Foreskin keratinocyte (primary cell): ENCODE measurements at places on chromosomes 13 and 19. TPM values are rescaled to one million over a fixed set of nuclear protein-coding genes. Genes with fewer than 3 reads are reported as not detected.

DNA sequence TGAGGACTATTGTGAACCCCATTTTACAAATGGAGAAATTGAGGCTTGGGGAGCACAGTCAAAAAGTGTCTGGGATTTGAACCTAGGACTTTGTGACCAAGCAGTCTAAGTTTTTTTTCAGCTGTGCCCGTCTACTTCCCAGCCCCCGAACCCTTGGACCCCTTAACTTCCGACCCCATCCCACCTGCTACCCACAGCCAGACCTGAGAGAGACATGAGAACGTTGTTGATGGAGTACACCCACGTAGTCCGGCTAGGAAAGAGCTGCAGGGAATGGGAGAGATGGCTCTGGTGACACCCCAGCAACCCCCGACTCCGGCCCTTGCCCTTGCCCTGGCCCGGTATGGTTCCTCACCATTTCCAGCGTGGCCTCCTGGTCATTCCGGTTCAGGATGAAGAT, 18.0 kb downstream of the MAP4K1 start:
- DNase-seq, result no peak

GRCh38 chr13:39016087-39016486, 21.8 kb downstream of the PROSER1 start:
- DNase-seq, result no peak

DNA sequence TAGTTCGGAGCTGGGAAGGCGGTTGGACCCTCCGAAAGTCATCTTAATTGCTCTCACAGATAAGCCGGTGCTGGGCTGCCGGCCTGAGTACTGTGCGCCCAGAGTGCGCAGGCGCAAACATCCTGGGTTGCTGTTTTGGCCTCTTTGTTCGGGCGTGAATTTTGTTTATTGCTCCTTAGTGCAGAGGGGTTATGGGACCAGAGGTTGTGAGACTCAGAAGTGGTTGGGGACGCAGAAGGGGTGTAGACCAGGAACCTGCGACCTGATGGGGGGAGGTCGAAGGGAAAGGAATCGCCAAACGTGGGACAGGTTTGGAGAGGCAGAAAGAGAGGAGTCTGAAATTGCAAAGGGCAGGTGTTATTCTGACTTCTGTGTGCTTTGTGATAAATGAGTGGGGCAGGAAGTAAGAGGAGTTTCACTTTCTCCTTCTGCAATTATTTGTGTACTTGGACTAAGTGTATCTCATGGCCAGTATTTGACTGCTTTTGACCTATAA, 607 bp upstream of the ZNF566 start:
- DNase-seq, result no peak

GRCh38 chr19:51006406-51006805, 5.0 kb upstream of the KLK8 start:
- DNase-seq, result no peak

GRCh38 chr19:56806639-56807038, 33.9 kb downstream of the PEG3 start:
- no peak for DNase-seq

- no peak for DNase-seq
Observed at GRCh38 chr19:41936416-41936850, 8.2 kb upstream of the ERFL start.

DNA sequence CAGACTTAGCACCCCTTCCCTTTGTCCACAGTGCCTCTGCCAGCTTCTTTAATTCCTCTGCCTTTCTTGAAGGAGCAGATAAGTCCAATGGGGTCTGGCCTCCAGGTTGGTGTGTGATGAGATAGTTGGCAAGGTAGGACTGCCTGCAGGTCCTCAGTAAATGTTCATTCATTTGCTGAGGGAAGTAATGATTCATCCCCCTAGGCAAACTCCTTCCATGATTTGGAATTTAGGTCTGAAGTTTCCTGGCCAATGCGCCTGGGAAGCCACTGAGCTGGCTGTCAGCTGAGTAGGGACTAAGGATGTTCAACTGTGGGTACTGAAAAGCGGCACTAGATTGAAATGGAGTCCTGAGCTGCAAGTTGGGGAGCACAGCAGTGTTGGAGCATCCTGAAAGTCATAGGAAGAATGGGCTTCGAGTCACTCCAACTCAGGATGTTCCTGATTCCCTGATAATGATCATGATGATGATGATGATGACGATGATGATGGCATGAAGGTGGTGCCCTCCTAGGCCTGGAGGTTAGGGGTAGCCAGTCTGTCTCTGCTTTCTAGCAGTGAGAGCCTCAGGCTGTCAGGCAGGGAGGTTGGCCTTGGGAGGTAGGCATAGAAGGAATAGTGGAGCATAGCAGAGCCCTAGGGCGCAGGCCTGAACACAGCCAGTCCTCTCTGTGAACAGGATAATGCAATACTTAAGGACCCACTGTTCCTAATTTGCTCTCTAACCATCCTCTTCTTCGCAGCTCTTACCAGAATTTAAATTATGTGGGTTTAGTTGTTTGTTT, 44.7 kb downstream of the COL4A2 start:
- no peak for DNase-seq

GRCh38 chr13:40190641-40191100, 475.8 kb downstream of the FOXO1 start:
- DNase-seq, result peak; percentile 94

DNA sequence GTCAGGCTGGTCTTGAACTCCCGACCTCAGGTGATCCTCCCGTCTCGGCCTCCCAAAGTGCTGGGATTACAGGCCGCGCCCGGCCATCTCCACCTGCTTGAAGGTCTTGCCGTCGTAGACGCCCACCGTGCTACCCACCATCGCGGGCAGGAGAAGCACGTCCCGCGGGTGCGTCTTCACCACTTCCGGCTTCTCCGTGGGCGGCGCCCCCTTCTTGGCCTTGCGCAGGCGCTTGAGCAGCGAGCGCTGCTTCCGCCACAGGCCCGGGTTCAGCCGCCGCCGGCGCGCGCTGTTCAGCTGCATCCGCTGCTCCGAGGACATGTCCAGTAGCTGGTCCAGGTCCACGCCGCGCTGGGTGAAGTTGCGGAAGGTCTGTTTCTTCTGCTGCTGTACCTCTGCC, 21.6 kb downstream of the EFNA2 start:
- DNase-seq, result no peak

DNA sequence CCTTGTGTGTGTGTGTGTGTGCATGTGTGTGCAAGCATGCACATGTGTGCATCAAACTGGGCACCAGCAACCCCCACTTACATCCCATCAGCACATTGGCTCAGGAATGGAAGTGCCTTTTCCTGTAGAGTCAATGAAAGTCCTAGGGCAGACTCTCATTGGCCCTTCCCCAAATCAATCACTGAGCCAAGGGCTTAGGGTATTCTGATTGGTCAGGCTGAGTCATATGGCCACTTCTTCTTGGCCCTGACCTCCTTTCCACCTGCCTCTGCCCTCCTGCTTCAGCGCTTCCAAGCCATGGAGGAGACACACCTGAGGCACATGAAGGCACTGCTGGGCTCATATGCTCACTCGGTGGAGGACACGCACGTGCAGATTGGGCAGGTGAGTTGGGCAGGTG, 20.9 kb downstream of the FCHO1 start:
- no peak for DNase-seq

GRCh38 chr13:113860051-113860664, 3.7 kb downstream of the GAS6 start:
- peak; percentile 9 for DNase-seq

DNA sequence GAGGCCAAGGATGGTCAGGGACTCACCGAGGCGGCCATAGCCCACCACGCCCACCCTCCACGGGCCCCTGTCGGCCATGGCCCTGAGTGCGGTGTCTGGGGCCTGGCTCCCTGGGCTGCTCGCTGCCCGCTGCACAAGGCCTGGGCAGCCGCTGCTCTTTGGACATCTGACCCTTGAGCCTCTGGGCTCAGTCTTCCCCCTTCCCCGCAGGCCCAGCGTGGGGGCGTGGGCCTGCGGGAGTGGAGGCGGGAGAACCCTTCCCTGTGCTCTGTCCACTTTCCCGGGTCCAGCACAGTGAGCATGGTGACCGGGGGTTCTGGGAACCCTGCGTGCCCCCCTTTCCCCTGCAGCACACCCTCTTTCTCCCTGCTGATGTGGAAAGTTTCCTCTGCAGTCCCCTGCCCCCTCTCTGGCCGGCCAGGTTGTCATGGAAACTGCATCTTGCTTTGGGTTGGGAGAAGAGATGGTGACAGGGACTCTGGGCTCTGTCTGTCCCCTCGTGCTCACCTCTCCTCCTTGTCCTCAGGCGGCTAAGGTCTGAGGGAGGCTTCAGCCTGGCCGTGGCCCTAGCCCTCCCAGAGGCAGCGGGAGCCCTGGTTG, at the start of gene ASPDH:
ASPDH (minus strand) TSS at position 168 of the 600 bp plus-strand sequence; CDS start at position 78, 90 bp downstream.
- no peak for DNase-seq

DNA sequence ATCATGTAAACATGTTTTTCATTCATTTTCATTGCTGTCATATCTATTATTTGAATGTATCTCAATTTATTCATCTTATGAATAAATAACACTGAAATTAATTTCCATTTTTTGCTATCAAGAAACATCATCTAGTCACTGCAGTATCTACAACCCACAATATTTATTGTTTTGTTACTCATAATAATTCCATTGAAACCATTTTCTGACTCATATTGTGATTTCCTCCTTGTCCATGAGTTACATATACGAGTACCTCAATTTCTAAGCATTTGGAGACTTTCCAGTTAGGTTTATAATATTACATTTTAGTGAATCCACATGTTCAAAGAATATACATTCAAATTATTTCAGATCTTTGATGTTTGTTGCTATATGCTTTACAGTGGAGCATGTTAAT, 1524.0 kb downstream of the SLITRK1 start:
- DNase-seq, result no peak

DNA sequence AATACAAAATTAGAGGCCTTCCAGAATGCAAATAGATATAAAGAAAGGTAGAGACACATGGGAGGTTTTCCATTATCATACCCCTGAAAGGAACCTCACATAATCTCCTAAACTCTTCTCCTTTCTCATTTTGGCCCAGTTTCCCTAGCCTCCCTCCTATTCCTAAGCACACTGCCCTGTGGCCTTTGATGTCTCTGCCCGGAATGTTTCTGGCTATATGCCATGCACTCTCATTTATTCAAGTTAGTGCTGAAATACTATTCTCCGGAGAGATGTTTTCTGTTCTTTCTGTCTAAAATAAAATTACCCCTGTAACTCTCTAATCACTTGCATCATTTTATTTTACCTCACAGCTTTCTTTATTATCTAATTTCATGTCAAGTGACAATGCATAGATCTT, 1287.7 kb downstream of the SLITRK5 start:
- no peak for DNase-seq

DNA sequence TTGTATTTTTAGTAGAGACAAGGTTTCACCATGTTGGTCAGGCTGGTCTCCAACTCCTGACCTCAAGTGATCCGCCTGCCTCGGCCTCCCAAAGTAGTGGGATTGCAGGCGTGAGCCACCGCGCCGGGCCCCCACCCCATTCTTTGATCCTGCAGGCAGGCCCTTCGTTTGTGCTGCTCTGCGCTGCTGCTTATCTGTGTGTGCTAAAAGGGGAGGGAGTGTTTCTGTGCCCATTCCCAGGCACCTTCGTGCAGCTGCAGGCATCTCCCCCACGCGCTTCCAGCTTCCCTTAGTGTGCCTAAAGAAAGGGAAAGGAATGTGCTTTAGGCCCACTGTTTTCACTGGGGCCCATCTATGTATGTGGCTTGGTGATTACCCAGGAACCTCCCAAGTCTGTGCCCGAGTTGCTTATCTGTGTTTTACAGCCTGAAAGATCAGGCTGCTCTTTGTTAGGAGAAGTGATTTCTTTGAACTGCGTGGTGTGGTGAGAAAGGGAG, 27.2 kb downstream of the EPN1 start:
- no peak for DNase-seq

DNA sequence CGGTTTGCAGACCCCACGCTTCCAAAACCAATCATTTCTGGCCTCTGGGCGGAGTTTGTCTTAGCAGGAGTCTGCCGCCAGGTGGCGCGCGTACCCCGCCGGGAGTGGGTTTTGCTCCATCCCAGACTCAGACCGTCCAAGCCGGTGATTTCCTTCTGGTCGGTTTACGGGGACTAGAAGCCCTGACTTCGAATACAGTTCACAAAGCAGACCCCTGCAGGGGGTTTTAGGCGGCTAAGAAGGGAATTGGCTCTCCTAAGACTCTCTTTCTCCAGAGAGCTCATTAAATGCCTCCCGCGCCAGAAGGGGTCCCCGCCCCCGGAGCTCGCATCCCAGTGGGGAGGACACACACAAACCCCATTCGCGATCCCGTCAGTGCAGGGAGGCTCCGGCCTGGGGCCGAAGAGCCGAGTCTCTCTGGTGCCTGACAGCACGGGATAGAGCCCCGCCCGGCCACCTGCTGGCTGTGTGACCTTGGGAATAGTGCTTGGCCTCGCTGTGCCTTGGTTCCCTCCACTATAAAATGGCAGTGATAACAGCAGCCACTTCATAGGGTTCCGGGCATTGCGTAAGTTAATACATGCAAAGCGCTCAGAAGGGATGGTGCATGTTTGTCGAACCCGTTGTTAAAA, 8.6 kb upstream of the NUP62 start:
- no peak for DNase-seq

DNA sequence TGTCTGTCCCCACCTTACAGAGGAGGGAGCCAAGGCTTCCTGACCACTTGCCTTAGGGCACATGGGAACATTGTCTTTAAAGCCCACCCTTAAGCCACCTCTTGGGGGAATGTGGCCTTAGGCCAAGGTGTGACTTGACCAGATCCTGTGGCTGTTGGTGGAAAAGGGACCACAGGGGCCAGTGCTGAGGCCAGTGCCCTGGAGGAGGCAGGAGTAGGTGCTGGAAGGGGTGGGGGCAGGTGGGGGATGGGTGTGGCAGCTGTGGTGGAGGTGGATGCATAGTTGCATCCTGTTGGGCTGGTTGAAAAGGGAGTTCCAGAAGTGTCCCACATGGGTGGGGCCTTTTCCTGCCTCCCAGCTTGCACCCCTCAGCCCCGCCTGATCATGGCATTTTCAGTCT, 44.8 kb downstream of the DNM2 start:
- no peak for DNase-seq

- DNase-seq, result no peak
Observed at GRCh38 chr19:38877781-38878574, at the start of gene RINL. TSS of gene RINL (minus strand) at chr19:38878275. CDS start at chr19:38876742, 1,533 bp downstream.

- DNase-seq, result no peak
Observed at GRCh38 chr19:16566161-16566560, 6.1 kb downstream of the SLC35E1 start.

ZSCAN22 gene
- 2.9 and 3.6 TPM in 2 replicates for total RNA-seq

SLC1A6 gene
- not detected in 2 replicates for total RNA-seq

CCDC9 gene
- 8.2 and 11.3 TPM in 2 replicates for total RNA-seq

ETV2 gene
- total RNA-seq, result 0.71 and 0.82 TPM in 2 replicates

ZNF614 gene
- total RNA-seq, result 8.1 and 9.0 TPM in 2 replicates

CYP4F8 gene
- not detected in 2 replicates for total RNA-seq

FFAR3 gene
- total RNA-seq, result not detected in 2 replicates

KASH5 gene
- total RNA-seq, result not detected in 2 replicates

CCL25 gene
- total RNA-seq, result not detected in 2 replicates

ZNF302 gene
- total RNA-seq, result 8.5 TPM in 2 replicates
